ENCODE measurements at places on chromosomes 6 and 20. TPM values are rescaled to one million over a fixed set of nuclear protein-coding genes. Genes with fewer than 3 reads are reported as not detected.

DNA sequence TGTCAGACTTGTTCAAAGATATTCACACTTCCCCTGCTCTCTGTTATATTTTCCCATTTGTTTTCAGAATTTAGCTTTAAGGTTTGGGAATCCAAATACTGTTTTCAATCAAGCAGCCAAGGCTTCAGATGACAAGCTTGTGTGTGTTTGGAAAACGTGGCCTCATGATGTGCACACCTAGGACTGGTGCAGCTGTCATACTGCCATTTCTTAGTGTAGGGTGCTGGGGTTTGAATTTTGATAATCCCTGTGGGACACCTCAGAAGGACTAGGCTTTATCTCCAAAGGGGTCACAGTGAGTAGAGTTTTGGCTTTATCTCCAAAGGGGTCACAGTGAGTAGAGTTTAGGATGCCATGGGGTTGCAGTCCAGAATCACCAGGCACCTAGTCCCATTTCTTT, 65.3 kb upstream of the JAG1 start:
- no peak for DNase-seq

GRCh38 chr6:72636786-72637185, 14.9 kb downstream of the KCNQ5 start:
- no peak for DNase-seq

DNA sequence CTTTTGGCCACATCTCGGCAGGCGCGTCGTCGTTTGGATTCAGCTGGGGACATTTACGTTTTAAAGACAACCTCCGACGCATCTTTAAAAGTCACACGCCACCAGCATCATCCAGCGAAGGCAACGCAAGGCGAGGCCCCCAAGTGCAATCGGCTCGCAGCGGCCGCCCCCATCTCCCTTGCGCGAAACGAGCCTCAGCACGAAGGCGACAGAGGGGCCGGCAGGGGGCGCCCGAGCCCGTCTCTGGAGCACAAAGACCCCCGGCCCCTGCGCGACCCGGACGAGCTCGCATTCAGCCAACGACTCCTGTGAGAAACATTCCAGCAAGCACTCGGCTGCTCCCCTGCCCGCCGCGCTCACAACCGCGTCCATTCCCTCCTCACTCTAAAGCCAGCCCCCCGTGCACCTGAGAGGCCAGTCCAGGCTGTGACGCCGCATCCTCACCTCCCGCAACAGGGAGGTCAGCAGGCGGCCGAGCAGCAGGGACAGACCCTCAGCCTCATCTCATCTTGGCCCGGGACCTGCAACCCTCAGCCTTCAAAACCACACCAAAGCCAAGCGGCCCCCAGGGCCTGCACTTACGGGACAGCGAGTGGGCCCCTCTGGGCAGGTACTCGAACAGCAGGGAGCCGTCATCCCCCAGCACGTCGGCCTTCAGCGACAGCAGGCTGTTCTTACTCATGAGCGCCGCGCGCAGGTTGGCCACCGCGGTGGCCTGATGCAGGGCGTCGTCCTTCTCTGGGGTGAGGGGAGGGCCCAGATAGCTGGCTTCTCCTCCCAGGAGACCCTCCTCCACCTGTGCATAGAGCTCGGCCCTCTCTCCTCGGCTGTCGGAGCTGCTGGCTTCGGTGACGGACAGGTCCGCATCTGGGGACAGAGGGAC, 35.8 kb downstream of the SLC2A4RG start:
- peak; percentile 9 for DNase-seq

TRIM38 gene
- polyA plus RNA-seq: 6.7 TPM

TREML4 gene
- not detected for polyA plus RNA-seq

TBC1D20 gene
- 28.8 TPM for polyA plus RNA-seq
